ENCODE measurements at places on chromosomes 1 and 21.
A peak's percentile ranks its signal among the peaks of the same experiment; 100 is the strongest.

- DNase-seq: peak; percentile 63
These were observed 4.1 kb downstream of the PYCR2 start for GRCh38 chr1:225919906-225920305.

- DNase-seq: no peak
These were observed 280.1 kb downstream of the NPHP4 start for GRCh38 chr1:5711956-5712645.

DNA sequence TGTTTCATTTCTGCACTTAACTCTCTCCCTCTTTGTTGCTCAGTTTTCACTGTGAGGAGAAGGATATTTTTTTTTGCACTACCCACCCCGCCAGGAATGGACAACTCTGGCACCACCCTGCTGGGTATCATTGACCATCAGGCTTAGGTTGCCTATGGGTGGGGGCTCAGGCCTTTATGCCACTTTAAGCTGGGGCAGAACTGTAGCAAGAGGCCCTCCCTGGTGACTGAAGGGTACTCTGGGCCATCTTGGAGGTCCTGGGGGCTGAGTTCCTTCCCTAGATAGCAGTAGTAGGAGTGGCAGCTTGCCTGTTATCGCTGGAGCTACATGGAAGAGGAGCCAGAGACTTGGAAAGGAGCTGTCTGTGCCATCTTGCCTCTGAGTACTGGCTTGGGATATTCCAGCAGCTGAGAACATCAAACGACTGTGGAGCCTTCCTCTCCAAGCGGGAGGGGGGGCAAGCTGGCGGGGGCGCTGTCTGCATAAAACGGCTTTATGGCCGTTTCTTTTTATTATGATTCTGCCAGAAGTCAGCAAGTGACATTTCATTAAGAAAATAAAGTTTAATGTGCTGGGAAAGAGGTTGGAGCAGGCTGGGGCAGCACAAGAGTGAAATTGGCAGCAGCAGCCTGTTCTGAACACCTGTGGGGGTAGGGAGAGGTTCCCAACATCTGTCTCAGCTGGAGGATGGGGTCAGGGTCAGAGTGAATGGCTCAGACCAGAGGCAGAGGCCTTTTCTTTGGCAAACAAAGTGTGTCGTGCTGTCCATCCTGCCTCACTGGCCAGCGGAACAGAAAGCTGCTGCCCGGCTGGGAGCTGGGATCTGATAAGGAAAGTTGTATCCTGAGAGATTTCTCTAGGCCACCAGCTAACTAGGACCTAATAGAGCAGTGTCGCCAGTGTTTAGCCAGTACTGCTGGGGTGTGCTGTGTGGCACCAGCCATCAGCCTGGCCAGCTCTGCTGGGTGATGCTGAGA lies 32.9 kb downstream of the TMEM53 start:
- DNase-seq: no peak

DNA sequence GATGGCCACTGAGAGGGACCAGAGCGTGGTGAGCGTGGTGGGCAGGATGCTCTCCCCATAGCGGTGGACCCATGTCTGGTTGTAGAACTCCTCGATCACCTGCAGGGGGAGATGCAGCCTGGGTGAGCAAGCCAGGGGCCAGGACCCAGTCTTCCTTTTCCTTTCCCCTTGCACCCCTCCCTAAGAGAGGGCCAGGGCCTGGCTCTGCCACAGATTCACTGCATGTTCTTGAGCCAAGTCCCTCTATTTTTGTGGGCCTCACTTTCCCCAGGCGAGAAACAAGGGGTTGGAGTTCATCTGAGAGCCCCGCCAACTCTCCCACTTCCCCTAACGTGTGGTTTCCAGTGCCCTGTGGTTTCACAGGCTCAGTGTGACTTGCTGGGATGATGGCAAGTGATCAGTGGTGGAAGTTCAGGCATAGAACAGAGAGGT lies 27.5 kb downstream of the SLC2A1 start:
- peak; percentile 75 for DNase-seq

- no peak for DNase-seq
These were observed 10.5 kb upstream of the PKP1 start for GRCh38 chr1:201272799-201273198.

DNA sequence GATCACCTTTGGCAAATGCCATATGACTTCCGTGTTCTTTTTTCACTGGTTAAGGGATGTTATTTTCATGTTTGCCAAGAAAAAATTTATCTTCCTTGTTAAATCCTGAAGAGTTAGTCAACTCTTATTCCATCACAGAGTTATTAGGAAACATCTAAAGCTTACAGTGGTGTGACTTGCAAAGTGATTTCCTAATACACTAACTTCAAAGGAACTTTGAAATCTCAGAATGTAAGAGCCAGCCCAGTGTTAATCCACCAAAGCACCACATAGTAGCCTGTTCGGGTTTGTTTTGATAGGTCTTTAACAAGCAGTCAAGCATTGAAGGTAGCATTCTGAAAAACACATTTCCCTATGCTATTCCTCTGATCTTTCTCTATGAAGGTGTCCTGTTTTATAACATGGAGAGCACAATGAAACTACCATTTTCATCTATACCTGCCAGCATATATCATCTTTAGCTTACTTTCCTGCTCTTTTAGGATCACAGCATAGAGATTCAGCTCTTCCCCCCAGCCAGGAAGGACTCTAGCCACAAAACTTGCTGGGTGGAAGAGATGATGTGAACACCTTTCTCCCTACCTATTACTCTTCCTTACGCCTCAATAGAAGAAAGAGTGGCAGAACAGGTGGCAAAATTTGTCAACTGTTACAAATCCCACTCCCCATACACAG lies 82.4 kb upstream of the MAGI3 start:
- DNase-seq: no peak

DNA sequence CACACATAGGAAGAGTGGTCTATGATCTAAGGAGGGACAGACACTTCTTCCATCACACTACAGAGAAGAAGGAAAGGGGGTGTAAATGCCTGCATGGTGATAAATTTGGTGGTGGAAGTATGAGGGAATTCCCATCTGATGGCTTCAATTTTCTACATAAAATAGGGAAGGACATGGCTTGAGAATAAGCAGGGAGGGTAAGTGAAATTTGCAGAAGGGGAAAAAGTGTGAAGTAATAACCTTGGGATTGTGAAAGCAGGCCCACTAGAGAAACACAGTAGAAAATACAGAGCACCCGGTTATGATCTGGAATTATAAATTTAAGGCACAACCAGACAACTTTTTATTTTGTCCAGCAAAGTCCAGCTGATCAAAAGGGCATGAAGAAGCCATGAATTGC lies 22.7 kb upstream of the HIVEP3 start:
- DNase-seq: no peak

- no peak for DNase-seq
These were observed 137.4 kb downstream of the KAZN start for GRCh38 chr1:14735841-14736240.

DNA sequence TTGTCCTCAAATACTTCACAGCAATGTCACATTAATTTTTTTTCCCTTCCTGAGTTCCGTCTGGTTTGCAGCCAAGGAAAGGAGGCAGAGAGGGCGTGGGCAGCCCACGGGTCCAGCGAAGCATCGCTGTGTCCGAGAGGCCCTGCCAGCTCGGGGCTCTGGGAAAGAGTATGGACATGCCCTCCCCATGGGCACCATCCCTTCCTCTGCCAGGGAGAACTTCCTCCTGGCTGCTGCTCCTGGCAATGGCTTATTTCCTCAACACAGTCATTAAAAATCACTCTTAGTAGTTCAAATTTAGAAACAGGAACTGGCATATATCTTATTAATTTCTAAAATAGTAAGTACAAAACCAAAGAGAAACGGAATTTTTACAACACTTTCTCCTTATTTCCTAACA lies 115.4 kb downstream of the RIPK4 start:
- DNase-seq: no peak

DNA sequence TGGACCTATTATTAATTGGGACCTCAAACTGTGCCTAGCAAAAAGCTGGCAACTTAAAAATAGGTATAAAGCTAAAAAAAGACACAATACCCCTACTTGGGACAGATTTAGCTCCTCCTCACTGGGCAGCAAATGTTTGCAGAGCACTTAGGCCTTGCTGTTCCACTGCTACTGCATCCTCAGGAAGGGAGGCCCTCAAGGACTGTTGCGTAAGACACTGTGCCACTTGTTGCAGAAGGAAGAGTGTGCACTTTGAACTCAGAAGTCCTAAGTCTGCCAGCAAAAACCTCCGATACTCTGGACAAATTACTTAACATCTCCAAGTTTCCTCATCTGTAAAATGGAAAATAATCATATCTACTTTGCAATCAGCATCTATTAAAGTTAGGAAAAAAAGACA lies 322.9 kb downstream of the BARHL2 start:
- DNase-seq: no peak

DNA sequence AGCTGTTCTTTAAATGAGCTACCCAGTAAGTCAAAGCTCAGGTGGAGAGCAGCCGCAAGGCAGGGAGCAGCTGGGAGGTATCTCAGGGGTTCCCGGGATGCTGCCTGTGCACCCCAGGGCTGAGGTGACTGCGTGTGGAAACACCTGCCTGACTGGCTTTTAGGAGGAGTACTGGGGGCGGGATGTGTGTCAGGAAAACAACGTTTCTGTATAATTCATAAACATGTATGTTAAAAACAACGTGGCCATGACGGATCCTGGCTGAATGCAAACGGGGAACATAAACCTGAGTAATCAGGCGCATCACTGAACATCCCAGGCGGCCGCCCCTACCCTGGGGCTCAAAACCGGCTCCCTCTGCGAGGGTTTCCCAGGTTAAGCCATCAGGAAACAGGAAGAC lies 1.5 kb downstream of the C1orf159 start:
- no peak for DNase-seq

- no peak for DNase-seq
These were observed 128.6 kb downstream of the HUNK start for GRCh38 chr21:32001390-32001789.

- DNase-seq: no peak
These were observed 88.5 kb upstream of the VAV3 start for GRCh38 chr1:108053270-108054013.

DNA sequence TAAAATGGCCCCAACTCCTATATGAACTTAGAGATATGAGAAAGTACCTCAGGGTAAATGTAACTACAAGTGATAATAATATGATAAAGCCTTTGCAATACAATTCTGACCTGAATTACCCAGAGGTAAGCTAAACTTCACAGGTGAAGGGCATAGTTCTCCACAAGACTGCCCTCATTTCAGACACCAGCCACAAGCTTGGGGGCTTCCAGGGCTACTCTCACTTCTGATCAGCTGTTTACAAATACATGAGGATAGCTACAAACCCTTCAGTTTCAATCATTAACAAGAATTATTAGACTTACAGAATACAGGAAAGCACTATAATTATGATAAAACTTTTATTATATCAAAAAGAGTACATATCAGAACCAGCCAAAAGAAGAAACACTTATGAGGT lies 18.7 kb upstream of the DPH5 start:
- DNase-seq: no peak

DNA sequence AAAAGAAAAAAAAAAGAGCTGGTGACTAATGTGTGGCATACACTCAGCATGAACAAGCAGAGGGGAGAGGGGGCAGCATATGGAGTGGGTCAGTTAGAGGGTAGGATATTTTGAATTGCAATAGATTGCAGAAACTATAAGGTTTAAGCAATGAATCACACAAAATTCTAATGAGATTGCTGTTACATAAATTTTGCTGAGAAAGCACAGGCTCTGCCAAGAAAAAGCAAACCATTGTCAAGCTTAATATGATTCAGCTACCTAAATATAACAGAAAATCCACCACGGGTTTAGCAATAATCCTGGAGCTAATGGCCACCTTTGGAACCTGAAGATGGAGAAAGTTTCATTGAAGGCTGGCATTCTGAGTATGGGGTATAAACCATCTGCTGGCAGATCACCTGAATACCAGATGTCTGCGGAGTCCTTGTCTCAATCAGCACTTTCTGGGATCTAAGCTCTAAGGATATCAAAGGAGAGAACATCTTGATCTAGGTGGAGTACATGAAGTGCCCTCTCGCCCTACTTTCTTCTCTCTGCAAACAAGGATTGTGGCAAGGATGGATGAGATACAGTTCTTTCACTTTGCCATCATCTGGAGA lies 30.3 kb upstream of the ANGPTL7 start:
- DNase-seq: no peak

DNA sequence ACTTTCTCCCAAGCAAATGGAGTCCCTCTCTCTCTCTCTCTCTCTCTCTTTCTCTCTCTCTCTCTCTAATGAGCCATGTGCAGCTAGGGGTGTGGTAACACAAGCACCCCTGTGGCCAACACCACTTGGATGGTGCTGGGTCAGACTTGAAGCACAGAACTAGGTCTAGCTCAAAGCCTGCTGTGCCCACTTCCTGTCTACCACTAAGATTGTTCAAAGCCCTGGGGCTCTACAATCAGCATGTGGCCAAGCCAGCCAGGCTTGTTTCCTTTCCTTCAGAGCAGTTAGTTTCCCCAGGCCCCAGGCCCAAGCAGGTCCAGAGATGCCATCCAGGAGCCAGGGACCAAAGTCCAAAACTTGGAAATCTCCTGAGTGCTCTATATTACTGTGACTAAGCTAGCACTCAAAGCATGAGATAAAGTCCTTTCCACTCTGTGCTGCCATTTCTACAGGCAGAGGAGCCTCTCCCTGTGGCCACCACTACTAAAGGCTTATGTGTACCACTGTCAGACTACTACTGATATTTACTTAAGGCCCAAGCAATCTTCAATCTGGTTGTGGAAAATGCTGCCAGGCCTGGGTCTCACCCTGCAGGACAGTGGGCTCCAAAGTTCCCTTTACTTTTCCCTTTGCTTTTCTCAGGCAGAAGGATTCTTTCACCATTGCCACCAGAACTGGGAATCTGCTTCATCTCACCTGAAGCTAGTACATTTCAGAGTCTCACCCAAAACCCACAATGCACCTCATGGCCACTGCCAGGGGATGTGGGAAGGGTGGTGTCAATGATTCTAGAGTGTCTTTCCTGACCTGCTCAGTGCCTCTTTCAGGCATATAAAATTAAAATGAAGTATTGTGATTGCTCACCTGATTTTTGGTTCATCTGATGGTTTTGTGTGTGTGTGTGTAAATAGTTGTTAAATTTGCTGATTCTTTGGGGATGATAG lies 999.5 kb downstream of the NCAM2 start:
- no peak for DNase-seq

DNA sequence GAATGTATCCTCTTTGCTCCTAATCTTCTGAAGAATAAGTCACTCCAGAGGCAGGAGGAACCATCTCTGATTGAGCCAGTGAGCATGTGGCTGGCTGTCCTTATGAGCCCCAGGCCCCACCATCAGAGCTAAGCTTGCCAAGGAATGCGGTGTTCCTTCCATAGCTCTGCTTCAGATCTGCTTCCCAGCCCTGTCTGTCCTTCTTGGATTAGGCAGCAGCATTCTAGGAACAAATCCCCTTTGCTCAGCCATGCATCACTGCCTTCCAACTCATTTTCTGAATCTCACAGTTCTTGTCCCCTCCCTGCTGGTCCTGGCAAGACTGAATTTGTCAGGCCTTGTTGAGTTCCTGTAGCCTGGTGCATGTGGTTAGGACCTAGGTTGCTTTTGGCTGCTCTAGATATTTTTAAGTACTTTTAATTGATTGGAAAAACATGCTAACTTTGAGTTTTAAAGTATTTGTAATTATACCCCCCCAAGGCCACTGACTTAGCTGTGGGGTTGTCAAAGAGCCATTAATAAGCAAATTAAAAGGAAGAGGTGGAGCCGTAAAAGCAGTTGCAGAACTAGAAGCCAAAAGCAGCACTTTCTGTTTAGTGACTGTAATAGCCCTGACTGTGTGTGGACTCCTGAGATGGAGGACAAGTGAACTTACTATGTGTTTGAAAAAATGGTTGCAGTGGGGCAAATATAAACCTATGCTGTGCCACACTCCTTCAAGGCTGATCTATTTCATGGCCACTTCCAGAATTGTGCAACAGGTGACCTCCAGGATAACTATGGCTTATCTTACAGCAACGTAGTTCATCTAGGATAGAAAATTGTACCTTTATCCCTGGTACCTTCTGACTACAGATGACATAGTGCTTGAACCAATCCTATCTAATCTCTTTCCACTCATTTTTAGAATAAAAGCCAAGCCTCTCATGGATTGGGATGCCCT lies 61.3 kb upstream of the BACH1 start:
- DNase-seq: no peak
